Progenitor cell of endocrine pancreas (in vitro differentiated cells): ENCODE measurements at places on chromosomes 2 and 18. TPM values are rescaled to one million over a fixed set of nuclear protein-coding genes. Genes with fewer than 3 reads are reported as not detected.

DNA sequence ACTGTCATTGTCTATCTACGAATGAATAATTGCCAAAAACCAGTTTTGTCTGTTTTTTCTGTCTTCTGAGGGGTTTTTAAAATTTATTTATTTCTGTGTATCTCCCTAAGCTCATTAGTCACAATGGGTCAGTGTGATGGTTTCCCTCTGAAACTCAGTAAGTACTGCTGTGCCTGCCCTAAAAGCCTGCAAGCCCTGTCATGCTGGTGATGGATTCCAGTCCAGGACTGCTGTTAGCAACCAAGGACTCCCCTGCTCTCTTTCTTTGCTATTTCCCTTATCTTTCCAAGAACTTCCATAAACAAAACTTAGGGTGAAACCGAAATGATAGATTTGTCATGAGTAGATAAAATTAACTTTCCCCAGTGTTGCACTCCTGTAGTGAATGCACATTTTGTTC lies 11.8 kb upstream of the DSG2 start:
- no peaks in the 10 kb centered on the region for H3K27me3 ChIP-seq
- no peak for DNase-seq
- no peak overlapping the region for H3K4me3 ChIP-seq
- H3K27ac ChIP-seq: no peak overlapping the region

DNA sequence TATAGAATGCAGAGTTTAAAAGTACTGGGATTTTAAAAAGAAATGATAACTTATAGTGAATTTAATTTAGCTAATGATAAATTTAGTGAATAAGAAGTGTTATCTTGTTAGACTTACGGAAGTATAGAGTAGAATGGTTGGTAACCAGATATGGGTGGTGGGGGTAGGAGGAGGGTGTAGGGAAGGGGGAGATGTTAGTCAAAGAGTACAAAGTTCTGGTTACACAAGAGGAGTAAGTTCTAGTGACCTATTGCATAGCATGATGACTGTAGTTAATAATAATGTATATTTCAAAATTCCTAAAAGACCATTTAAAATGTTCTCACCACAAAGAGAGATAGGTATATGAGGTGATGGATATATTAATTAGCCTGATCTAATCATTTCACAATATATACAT lies 184.8 kb upstream of the STON1 start:
- H3K4me1 ChIP-seq: peaks cover 7% of the 10 kb centered on the region
- H3K27ac ChIP-seq: no peak overlapping the region
- peaks cover 31% of the 10 kb centered on the region for H3K36me3 ChIP-seq
- no peak for DNase-seq

DNA sequence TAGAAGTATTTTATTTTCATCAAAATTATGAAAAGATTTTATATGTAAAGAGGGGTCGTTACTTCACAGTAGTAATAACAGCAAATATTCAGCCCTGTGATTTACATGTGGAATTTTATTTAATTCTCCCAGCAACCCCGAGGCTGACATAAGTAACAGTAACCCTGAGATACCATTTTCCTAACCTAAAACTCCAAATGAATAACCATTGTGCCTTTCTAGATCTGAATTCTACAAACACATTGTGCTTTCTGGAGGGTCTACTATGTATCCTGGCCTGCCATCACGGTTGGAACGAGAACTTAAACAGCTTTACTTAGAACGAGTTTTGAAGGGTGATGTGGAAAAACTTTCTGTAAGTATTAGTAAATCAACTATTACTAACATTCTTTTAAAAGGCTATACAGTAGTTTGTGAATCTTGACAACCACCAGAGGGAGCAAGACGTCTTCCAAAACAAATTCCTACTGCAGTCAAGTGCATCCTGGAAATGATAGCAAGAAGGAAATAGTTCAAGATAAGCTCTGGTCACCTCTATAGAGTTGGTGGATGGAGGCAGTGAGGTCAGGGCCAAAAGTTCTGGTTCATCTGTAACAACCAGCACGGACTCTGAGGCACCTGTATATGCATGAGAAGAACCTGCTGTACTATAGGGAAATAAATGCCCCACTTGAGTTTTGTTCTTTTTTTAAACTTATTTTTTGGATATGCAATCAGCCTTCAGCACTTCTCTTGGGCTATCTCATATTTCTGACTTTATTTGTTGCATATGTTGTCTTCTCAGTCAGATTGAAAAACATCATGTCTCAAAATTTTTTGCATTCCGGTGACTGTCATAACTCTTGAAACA lies 37.4 kb downstream of the ACTR2 start:
- H3K27ac ChIP-seq: no peak overlapping the region
- no peak for DNase-seq
- no peak overlapping the region for H3K4me3 ChIP-seq
- H3K27me3 ChIP-seq: no peaks in the 10 kb centered on the region
- no peaks in the 10 kb centered on the region for H3K4me1 ChIP-seq

DNA sequence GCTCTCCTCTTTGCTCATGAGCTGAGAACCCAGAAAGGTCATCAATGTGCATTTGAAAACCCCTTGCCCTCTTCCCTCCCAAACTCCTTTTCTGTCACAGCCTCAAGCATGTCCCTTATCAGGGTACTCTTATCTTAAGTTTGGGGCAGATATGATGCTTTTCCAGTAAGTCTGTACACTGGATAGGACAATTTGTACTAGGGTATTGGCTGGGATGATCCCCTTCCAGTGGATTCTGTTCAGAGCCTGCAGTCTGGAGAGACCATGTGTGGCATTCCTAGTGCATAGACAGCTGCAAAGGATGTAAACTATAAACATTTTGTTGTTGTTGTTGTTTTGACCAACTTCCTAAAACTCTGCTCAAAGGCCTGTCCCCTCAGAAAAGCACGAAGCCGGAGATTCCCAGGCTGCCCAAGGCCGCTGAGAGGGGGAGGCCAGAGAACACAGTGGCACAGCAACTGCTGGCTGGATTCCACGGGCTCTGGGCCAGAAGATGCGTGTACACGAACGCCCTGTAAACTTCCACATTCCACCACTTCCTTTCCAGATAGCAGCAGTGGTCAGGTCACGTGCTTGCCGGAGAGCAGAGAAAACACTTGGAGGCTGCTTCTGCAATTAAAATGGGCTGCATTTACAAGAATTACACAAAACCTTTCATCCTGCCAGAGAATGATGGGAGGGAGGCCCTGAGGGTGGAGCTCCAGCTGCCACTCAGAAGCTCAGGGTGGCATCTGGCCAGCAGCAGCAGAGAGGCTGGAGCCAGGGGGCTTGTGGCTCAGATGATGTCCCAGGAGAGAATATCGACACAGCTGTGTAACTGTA lies 42.1 kb downstream of the BMP10 start:
- peaks cover 1% of the 10 kb centered on the region for H3K36me3 ChIP-seq
- DNase-seq: no peak
- H3K27ac ChIP-seq: no peak overlapping the region
- H3K4me3 ChIP-seq: no peak overlapping the region
- peaks cover 3% of the 10 kb centered on the region for H3K4me1 ChIP-seq

DNA sequence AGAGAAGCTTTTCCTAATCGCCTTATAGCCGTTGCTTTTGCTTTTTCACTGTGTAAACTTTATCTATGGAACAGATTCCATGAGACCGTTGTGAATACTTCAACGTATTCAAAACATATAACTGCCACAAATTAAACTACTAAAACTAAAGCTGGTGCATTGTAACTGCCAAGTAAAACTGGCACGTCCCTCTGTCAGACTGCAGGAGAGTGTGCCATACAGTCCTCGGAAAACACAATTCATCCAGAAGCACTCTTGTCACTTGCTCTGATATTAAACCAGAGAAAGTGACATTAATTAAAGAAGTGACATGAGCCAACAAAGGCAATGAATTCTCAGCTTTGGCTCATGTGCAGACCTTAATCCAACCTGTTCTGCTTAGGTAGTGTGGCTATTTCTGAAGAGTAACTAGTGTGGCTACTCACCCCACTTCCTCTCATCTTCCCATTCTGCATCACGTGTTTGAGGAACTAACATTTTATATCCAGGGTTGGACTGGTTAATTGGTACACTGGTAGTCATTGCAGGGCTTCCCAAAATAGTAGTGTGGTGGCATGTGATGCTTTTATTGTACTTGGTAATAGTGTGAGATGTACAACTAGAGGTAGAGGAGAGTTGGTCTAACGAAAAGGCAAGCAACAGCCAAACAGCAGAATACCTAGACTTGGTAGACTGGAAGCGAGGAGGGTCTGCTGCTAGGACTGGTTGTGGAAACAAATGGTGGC lies 9.7 kb downstream of the VRK2 start:
- no peak overlapping the region for H3K27ac ChIP-seq
- no peak for DNase-seq
- no peak overlapping the region for H3K4me3 ChIP-seq

GRCh38 chr2:223019390-223019930 lies 32.5 kb upstream of the KCNE4 start:
- H3K36me3 ChIP-seq: no peaks in the 10 kb centered on the region
- peaks cover 3% of the 10 kb centered on the region for H3K27me3 ChIP-seq
- no peak for DNase-seq
- H3K27ac ChIP-seq: no peak overlapping the region
- H3K4me1 ChIP-seq: no peaks in the 10 kb centered on the region

GRCh38 chr18:48859311-48860268 lies 91.2 kb downstream of the SMAD7 start:
- H3K36me3 ChIP-seq: peaks cover 8% of the 10 kb centered on the region
- H3K4me3 ChIP-seq: no peak overlapping the region
- DNase-seq: no peak
- H3K4me1 ChIP-seq: peaks cover 7% of the 10 kb centered on the region
- H3K27me3 ChIP-seq: no peaks in the 10 kb centered on the region

- no peak overlapping the region for H3K27ac ChIP-seq
- no peak for DNase-seq
- no peak overlapping the region for H3K4me3 ChIP-seq
- no peaks in the 10 kb centered on the region for H3K4me1 ChIP-seq
- no peaks in the 10 kb centered on the region for H3K27me3 ChIP-seq
- H3K36me3 ChIP-seq: peaks cover 13% of the 10 kb centered on the region
Observed at GRCh38 chr2:69166812-69167468, 154.0 kb downstream of the ANTXR1 start.

GRCh38 chr2:134296301-134296700 lies 42.4 kb downstream of the MGAT5 start:
- no peak for DNase-seq
- no peak overlapping the region for H3K4me3 ChIP-seq
- peaks cover 14% of the 10 kb centered on the region for H3K4me1 ChIP-seq
- H3K36me3 ChIP-seq: peaks cover 9% of the 10 kb centered on the region
- H3K27ac ChIP-seq: no peak overlapping the region

- no peak for DNase-seq
- H3K4me1 ChIP-seq: no peaks in the 10 kb centered on the region
- H3K36me3 ChIP-seq: no peaks in the 10 kb centered on the region
- H3K27ac ChIP-seq: no peak overlapping the region
Observed at GRCh38 chr2:178225006-178225805, 30.9 kb downstream of the OSBPL6 start.

DNA sequence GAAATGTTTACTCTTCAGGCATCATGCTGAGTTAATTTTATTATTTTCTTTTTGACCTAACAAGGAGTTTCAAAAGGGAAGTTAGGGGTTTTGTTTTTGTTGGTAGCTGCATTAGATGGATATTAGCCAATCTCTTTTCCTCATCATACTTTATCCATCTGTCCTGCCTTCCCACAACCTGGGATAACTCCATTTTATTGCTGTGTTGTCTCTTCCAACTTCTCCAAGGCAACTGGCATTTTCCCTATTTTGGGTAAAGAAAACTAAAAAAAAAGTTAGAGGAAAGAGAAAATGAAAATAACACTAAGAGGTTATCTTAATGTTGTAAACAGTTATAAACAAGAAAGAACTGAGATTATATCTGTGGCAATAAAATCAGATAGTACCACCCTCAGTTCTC lies 147.0 kb downstream of the PID1 start:
- no peak overlapping the region for H3K27ac ChIP-seq
- H3K27me3 ChIP-seq: peaks cover 3% of the 10 kb centered on the region
- H3K4me3 ChIP-seq: no peak overlapping the region

- peaks cover 14% of the 10 kb centered on the region for H3K27me3 ChIP-seq
- no peaks in the 10 kb centered on the region for H3K36me3 ChIP-seq
- H3K4me1 ChIP-seq: no peaks in the 10 kb centered on the region
Observed at GRCh38 chr2:203873921-203874631, 6.5 kb downstream of the CTLA4 start.

GRCh38 chr2:45541450-45541849 lies 69.6 kb downstream of the SRBD1 start:
- H3K27me3 ChIP-seq: no peaks in the 10 kb centered on the region
- H3K36me3 ChIP-seq: peaks cover 16% of the 10 kb centered on the region
- H3K27ac ChIP-seq: no peak overlapping the region
- H3K4me3 ChIP-seq: no peak overlapping the region
- H3K4me1 ChIP-seq: no peaks in the 10 kb centered on the region

DNA sequence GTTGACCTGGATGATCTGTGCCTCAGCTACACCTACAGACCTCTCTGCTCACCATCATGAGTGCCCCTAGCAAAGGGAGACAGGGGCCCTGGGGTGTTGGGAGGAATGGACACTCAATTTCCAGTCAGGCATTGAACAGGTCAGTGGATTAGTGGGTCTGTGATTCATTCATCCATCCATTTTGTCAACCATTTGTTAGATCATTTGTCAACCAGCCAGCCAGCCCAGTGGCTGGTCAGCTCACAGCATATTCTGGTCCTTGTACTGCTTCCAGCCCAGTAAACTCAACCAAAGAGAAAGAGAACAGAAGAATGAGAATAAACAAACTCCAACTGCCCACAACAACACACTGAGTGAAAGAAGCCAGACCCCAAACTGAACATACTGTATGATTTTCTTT lies 4.6 kb upstream of the KLF11 start:
- no peak overlapping the region for H3K4me3 ChIP-seq
- H3K4me1 ChIP-seq: peaks cover 4% of the 10 kb centered on the region
- H3K36me3 ChIP-seq: peaks cover 4% of the 10 kb centered on the region
- H3K27me3 ChIP-seq: peaks cover 42% of the 10 kb centered on the region

The ZNF521 gene
- total RNA-seq: 39.1 and 41.4 TPM in 2 replicates

The ASIC4 gene
- 3.4 and 5.1 TPM in 2 replicates for total RNA-seq

The UGT1A3 gene
- total RNA-seq: not detected in 2 replicates

The SPR gene
- total RNA-seq: 24.2 and 25.5 TPM in 2 replicates

The MC4R gene
- total RNA-seq: not detected in 2 replicates

The CD8B gene
- 0.62 TPM in 1 of 2 replicates, not detected in the other for total RNA-seq

The TNFAIP6 gene
- not detected in 2 replicates for total RNA-seq

The UGT1A8 gene
- total RNA-seq: not detected in 2 replicates

The CPLX4 gene
- total RNA-seq: not detected in 2 replicates
